ENCODE measurements at places on chromosomes 13 and 19.

DNA sequence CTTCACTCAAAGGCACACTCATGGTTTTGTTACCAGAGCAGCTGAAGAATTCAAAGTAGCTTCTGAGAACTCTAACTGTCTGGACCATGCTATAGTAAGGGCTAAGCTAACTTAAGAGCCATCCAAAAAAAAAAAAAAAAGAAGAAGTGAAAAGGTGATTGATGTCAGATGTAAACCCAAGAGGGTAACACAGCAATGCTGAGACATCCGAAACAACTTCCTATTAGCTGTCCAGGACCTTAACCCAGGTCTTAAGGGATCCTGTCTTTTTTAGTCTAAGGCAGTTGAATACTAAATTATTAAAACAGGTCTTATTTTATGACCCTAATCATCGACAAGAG lies 11.2 kb upstream of the RAB20 start:
- no peak for DNase-seq

GRCh38 chr19:2482354-2483038 lies 6.6 kb downstream of the GADD45B start:
- no peak for DNase-seq

GRCh38 chr19:16326401-16327168 lies 2.0 kb downstream of the KLF2 start:
- DNase-seq, result no peak

DNA sequence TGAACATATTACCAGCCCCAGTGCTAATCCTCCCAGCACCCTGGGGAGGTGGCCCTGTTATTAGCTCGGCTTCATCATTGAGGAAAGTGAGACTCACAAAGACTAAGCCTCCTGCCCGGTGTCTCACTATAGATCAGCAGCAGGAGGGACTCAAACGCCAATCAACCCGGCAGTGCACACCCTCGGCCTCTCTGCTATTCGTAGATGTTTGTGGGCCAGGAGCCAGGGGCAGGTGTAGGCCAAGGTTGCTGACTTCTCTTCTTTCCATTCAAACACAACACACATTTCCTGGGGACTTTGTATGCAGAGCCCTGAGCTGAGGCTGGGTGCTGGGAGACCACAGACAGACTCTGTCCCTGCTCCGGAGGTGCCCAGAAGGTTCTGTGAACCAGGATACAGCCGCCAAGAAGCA lies 9.4 kb upstream of the SBK3 start:
- DNase-seq, result no peak

- DNase-seq, result peak; percentile 68
These were observed 64.9 kb downstream of the TEX29 start for GRCh38 chr13:111385183-111385857.

GRCh38 chr13:49246850-49247642 lies 679 bp upstream of the CDADC1 start:
- DNase-seq, result no peak

GRCh38 chr13:112943309-112944125 lies 25.5 kb upstream of the MCF2L start:
- peak; percentile 85 for DNase-seq

- DNase-seq, result no peak
These were observed 902 bp upstream of the CCDC106 start for GRCh38 chr19:55646889-55647731.

- no peak for DNase-seq
These were observed 35.2 kb upstream of the ISYNA1 start for GRCh38 chr19:18473003-18473705.

- no peak for DNase-seq
These were observed 50.0 kb upstream of the GPR183 start for GRCh38 chr13:99357131-99357596.

- no peak for DNase-seq
These were observed 6.5 kb downstream of the NCLN start for GRCh38 chr19:3192228-3192635.

GRCh38 chr13:25196971-25197370 lies 24.9 kb upstream of the AMER2 start:
- DNase-seq, result no peak

- no peak for DNase-seq
These were observed 470.2 kb upstream of the PRR20A start for GRCh38 chr13:56670563-56670962.

DNA sequence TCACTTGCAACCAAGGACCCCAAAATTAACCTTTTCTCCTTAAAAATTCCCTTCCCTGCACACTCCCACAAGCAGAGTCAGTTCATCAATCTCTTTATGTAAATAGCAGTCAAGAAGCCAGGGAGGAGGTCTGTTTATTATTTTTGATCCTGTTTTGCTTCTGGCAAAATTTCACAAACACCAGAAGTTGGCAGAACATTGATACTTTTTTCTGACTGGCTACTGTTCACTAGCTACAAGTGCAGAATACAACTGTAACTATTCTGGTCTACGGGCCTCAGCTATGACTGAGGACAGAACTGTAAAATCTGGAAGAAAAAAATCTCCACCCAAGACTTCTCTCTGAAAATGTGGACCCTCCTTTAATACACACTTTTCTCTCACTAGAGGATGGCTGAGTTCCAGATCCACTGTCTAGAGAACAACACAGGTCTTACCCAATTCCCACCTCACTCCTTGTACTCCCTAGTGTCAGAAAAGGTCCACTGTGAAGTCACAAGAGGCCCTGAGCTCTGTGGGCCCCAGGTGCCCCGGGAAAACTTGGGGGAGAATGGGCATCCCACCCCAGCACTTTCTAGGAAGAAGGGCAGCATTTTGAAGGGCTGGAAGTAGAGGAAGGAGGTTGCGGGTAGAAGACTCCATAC lies 14.5 kb downstream of the STARD13 start:
- DNase-seq, result no peak

GRCh38 chr13:85298387-85298924 lies 500.8 kb downstream of the SLITRK6 start:
- DNase-seq, result no peak

DNA sequence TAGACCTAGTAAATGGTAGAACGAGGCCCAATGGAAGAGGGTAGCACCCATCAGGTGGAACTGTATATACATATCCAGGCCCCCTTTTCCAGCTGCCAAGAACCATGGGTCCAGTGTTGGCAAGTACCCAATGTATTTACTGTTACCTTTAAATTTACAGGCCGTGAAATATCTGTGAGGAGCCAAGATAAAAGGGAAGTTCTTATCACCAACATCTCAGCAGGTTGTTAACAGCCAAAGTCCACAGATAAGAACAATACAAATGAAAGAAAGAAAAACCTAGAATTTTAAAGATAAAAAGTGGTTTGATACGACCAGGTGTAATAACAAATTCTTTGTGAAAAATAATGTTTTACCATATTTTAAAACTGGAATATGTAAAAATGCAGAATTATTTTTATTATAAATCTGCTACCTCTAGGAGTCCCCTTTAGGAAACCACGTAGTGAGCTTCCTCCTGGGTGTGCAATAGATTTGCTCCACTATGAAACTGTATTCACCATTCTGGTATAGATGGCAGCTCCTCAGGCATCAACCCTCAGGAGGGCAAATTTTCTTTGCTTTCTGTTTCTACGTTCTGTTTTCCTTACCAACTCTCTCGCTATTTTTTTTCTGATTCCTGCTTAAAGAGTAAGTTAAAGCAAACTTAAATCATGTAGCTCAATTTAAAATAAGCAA lies 292.2 kb upstream of the SLC10A2 start:
- no peak for DNase-seq

GRCh38 chr19:5580161-5580571 lies 12.4 kb upstream of the TINCR start:
- DNase-seq, result peak; percentile 43

GRCh38 chr13:76440568-76440967 lies 445.6 kb downstream of the KCTD12 start:
- no peak for DNase-seq

DNA sequence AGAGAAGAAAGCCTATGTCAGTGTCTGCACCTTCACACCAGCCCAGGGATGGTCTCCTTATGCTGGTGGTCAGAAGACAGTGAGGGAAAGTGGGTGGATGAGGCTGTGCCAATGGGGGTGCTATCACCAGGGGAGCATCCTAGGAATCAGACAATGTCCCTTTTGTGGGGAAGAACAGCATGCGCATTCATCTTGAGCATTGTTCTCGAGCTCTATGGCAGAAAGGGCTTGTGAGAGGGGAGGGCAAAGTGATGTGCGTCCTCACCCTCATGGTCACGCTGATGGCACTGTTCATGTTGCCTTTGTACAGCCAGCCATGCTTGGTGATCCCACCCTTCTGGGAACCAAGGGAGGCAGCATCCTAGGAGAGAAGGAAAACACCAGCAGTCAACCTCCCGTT lies 56.1 kb downstream of the DOCK9 start:
- DNase-seq, result no peak

GRCh38 chr19:36719687-36720556 lies 32.5 kb downstream of the ZNF567 start:
- peak; percentile 0 for DNase-seq

- peak; percentile 81 for DNase-seq
These were observed 103.1 kb upstream of the ABCC4 start for GRCh38 chr13:95404141-95404882.
